Diencephalon (tissue), 1 donor: ENCODE measurements at places on chromosomes 2 and 18. TPM values are rescaled to one million over a fixed set of nuclear protein-coding genes. Genes with fewer than 3 reads are reported as not detected.

Gene VRK2
- total RNA-seq, result 3.5 TPM

Gene TRPM8
- 4.6 TPM for total RNA-seq

Gene TMEM169
- total RNA-seq, result 30.7 TPM

Gene SLC4A3
- total RNA-seq, result 50.5 TPM

Gene RNF103
- 45.9 TPM for total RNA-seq

Gene DCC
- total RNA-seq, result 30.4 TPM

Gene GPR39
- total RNA-seq, result 1.2 TPM

Gene DIS3L2
- 48.4 TPM for total RNA-seq

Gene DYNAP
- not detected for total RNA-seq

Gene SNED1
- total RNA-seq, result 6.5 TPM

Gene TBR1
- 3.9 TPM for total RNA-seq

Gene CDK15
- 0.92 TPM for total RNA-seq

Gene PTPN4
- 149 TPM for total RNA-seq
